ENCODE measurements at places on chromosomes 7 and 10.

DNA sequence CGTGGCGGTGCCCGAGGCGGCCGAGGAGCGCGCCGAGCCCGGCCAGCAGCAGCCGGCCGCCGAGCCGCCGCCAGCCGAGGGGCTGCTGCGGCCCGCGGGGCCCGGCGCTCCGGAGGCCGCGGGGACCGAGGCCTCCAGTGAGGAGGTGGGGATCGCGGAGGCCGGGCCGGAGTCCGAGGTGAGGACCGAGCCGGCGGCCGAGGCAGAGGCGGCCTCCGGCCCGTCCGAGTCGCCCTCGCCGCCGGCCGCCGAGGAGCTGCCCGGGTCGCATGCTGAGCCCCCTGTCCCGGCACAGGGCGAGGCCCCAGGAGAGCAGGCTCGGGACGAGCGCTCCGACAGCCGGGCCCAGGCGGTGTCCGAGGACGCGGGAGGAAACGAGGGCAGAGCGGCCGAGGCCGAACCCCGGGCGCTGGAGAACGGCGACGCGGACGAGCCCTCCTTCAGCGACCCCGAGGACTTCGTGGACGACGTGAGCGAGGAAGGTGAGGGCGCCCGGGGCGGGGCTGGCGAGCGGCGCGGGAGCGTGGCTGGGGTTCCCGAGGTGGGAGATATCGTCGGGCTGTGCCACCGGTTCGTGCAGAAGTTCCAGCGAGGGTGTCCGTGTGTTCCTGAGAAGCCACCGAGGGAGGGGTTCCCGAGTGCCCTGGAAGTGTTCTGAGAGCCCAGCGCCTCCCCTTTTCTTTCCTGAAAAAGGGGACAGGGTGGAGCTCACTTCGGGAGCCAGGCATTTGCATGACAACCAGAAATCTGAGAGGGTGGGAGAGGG is 495 bp downstream of the EIF3B start:
- no peak for DNase-seq

DNA sequence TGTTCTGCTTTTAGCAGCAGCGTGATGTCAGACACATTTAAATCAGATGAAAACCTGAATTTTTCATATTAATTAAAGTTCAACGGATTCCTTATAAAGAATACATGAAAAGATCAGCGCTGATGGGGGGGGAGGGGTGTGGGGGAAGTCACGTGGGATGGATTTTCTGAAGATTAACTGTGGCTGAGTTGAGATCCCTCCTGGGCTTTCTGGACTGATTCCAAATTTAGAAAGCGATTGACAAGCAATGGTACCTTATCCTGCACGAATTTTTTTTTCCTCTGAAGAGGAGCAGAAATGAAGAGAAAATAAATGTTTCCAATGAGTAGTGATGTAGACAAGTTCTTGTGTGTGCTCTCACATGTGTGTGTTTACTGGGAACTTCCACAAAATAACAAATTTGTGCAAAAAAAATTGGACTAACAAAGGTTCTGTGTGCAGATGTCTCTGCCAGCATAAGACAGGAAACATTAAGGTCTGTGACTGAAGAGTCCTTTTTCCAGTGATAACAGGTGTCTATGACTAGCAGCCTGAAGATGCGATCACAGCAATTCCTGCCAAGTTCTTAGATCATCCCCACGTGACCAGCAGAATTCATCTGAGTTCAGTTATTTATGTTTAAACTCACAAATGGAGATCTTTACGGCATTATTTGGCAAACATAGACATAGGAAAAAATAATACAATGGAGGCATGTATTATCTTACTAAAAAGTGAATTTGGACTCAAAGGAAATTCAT is 585.2 kb upstream of the CELF2 start:
- DNase-seq, result no peak

- DNase-seq, result no peak
Observed at GRCh38 chr7:6409944-6410693, 37.6 kb downstream of the DAGLB start.

GRCh38 chr7:48660306-48660870 is 264.0 kb upstream of the CDC14C start:
- DNase-seq, result no peak

DNA sequence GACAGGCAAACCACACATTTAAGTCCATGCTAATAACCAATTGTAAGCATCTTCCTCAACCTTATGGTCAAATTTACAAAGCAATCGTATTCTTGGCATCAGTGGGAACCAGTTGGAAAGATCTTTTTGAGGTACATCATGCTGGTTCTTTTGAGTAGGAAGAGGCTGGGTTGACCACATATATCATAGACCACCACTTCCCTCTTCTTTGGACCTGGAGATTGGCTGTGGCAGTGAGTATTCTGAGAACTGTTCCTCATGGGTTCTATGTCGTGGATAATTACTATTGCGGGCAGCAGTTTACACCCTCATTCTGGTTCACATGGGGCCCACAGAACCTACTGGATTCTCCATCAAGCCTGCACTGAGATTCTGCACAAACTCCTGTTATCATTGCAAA is 35.5 kb upstream of the C1GALT1 start:
- no peak for DNase-seq

DNA sequence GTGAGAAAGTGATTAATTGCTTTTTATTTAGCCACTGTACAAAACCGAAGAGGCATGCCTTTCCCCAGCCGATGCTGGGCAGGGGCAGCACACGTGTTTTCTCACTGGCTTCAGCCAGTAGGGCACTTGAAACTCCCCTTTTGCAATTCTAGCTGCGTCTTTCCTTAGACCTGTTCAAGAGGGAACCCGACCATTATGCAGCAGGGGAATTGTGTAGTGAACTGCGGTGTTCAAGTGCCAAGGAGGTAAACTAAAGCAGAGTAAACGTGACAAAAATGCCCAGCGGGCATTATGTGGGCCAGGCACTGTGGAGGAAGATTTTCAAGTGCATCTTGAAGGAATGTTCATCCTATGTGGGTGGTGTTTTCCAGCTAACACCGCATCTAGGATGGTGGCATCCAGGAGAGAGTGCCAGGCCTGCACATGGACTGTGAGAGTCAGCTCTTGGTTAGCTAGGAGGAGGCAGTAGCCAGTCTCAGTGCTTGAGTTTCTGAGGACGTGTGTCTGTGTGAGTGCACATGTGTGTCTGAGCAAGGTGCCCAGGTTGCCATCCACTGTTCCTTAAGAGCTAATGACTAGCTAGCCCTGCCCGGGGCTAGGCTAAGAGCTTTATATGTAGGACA is 3.3 kb downstream of the WIPF3 start:
- DNase-seq, result no peak

DNA sequence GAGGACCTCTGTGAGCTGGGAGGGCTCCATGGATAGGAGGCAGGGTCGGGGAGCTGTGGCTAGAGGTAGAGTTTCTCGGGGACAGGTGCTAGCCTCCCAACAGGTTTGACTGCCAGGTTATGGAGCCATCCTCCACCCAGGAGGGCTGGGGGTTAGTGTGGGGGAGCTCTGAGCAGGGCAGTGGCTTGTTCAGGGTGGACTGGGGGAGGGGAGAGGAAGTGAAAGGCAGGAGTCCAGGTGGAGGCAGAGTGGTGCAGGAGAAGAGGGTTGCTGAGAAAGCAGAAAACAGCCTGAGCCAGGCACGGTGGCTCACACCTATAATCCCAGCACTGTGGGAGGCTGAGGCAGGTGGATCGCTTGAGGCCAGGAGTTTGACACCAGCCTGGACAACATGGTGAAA is 40.5 kb upstream of the HSPB1 start:
- no peak for DNase-seq
